Stimulated activated CD8-positive, alpha-beta memory T cell treated with anti-CD3 and anti-CD28 coated beads, Interleukin-4, amount 100 ng/mL, for 4 hours (primary cell): ENCODE measurements at places on chromosomes 7 and 10.

- DNase-seq, result no peak
These were observed 74.2 kb downstream of the NOC3L start for GRCh38 chr10:94288361-94289101.

DNA sequence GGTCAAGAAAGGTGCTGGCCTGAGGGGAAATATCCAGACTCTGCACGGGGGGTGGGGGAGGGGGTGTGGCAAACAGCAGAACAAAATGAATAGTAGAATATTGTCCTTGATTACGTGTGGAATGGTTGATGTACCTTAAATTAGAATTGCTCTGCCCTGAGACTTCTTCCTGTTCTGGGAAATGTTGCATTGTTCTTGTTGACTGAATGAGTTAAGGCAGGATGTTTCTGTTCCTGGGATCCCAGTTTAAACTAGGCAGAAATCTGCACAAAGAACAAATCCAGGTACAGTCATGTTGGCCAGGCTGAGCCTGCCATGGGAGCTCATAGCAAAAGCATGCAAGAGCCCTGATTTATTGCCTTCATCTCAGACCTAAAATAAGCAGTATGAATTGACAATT lies 558.7 kb upstream of the VSTM2A start:
- no peak for DNase-seq

GRCh38 chr7:88205179-88205578 lies 14.7 kb downstream of the SRI start:
- DNase-seq, result no peak

GRCh38 chr7:12028508-12028907 lies 182.6 kb upstream of the TMEM106B start:
- no peak for DNase-seq

- no peak for DNase-seq
These were observed 28.3 kb downstream of the C1GALT1 start for GRCh38 chr7:7210475-7211237.

DNA sequence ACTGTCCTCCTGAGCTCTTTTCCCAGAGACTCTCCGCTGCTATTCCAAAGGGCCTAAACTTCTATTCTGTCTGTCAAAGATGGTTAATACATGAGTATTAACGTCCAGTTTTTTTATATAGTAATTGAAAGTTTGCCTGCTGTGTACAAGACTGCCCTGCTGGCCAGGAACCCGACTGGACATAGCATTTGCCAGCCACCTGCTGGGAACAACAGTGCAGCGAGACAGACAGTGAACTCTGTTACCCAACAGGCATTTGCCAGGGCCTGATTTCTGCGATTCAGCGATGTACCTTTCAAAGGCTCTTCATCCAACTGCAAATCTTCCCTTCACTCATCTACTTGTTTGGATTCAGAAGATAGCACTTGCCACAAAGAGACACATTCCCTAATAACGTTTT lies 128.8 kb upstream of the SEM1 start:
- DNase-seq, result no peak

DNA sequence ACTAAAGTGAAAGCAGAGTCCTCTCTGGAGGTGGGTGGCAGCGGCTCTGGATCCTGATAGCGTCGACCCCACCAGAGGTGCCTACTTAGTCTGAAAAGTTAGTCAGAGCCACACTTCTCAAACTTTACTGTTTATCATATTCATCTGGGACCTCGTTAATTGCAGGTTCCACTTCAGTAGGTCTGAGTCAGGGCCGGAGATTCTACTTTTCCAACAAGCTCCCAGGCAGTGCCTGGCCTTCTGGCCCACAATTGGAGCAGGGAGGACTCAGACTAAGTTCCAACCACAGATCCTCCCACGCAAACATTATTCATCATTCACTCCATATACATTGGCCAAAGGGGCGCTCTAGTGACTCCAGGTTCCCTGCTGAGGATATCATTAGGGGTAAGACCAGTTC lies 78.1 kb downstream of the VSTM4 start:
- no peak for DNase-seq

DNA sequence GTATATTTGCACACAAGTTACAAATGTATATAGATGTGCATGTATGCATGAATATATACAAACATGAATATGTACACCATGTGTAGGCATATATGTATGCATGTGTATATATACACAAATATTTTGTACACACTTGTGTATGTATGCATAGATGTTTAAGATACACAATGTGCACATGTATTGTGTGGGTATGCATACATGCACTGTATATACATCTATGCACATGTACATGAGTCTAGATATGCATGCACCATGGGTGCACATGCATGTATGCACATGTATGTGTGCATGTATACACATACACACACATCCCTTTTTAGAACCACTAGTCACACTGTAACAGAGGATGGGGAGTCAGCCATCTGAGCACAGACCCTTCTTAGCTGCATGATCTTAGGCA lies 249.4 kb downstream of the COBL start:
- no peak for DNase-seq

GRCh38 chr7:131556909-131557651 lies 652 bp upstream of the PODXL start:
- no peak for DNase-seq

DNA sequence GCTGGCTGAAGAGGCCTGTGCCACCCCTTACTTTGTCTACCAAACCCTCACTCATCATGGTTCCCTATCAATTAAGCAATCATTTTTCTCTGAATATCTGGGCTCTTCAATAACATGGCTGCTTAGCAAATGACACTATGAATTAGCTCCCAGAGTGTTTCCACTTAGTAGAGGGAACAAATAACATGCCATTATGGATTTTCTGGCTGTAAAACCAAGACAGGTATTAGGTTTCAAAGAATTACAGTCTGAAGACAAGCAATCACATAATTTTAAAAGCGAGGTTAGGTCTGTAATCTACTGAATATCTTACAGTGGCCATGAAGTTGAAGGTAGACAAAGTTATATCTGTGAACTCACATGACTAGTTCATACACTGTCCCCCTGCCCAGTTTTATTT lies 220.8 kb upstream of the PHYHIPL start:
- DNase-seq, result no peak

DNA sequence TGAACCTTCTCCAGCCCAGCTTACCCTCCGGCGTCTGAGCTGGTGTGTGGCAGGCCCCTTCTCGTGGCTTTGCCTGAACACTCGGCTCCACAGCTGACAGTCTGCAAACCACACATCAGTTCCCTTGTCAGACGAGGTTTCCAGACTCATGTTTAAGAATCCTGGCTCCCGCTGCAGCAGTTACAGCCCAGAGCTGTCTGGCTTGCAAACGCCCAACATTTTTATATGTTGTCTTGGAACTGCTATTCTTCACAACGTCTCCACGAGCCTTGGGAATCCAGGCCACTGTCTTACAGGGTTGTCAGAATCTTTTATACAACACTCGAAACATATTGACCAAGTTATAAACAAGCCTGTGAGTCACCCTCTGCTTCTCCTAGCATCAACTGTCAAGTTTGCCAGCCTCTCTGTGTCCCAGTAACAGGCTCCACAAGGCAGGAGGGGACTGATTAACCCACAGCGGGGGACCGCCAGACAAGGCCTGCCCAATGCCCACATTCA lies 68.1 kb downstream of the TNS3 start:
- no peak for DNase-seq
